ENCODE measurements at places on chromosomes 5 and 9.

GRCh38 chr5:150342583-150342982 lies 14.9 kb upstream of the TCOF1 start:
- no peak for DNase-seq

- DNase-seq = no peak
These were observed 1.9 kb downstream of the DAPK1 start for GRCh38 chr9:87499424-87500017.

DNA sequence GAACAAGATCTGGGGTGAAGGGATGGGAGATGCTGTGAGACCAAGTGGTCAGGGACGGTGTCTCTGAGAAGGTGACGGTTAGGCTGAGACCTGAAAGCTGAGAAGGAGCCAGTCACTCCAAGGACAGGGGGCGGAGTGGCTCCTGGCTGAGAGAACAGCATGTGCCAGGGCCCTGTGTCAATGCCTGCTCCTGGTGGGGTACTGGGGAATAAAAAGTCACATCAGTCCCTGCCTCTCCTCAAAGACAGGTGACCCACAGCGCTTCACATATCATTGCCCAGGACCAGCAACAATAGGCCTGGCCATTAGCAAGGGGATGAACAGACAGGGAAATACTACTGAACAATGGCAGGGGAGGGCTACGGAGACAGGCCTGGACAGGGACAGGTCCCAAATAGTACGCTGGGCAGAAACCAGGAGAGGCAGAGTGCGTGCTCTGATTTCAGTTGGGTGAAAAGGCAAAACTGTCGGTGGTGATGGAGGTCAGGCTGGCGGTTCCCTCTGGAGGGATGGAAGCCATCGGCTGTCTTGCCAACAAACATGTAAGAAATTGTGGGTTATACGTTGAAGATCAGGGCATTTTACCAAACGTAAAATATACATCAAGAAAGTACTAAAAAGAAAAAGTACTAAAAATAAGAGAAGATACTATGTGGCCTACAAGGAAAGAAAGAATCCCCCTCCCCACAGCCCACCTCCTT lies 64.3 kb downstream of the C9orf50 start:
- no peak for DNase-seq

- DNase-seq = no peak
These were observed 293.2 kb upstream of the KLF4 start for GRCh38 chr9:107782789-107783188.

GRCh38 chr5:179149278-179149677 lies 89.1 kb downstream of the ZNF354C start:
- no peak for DNase-seq

GRCh38 chr9:21856301-21857094 lies 54.1 kb downstream of the MTAP start:
- DNase-seq = no peak

- DNase-seq = no peak
These were observed 459.3 kb upstream of the MEF2C start for GRCh38 chr5:89342106-89342876.

All from NCI-H226 (cell line).